Stimulated activated CD4-positive, alpha-beta T cell treated with anti-CD3 and anti-CD28 coated beads, Interleukin-1b, Interleukin-23, amount 100 ng/mL, for 4 hours (primary cell): ENCODE measurements at places on chromosomes 16 and 17.

- DNase-seq, result peak; percentile 38
These were observed 27.1 kb upstream of the IL21R start for GRCh38 chr16:27374804-27375425.

DNA sequence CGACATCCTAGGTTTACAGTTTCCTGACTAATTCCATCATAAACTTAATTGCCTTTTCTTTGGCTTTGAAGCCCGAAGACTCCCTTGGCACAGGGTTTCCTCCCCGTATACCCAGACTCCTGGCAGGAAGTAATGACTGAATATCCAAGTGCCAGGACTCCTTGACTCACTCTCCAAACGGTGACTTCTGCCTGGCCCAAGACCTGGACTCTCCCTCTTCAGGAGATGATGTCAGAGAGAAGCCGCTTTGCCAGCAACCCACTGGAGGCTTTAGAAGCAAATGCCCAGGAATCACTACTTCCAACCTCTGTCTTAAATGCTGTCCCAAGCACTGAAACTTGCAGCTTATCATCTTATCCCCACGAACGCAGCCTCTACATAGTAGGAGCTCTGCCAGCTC is 146.5 kb downstream of the RGS9 start:
- DNase-seq, result no peak

- no peak for DNase-seq
These were observed 11.6 kb downstream of the AKAP1 start for GRCh38 chr17:57096472-57097202.

- no peak for DNase-seq
These were observed 4.7 kb upstream of the CCL18 start for GRCh38 chr17:36059406-36059805.

DNA sequence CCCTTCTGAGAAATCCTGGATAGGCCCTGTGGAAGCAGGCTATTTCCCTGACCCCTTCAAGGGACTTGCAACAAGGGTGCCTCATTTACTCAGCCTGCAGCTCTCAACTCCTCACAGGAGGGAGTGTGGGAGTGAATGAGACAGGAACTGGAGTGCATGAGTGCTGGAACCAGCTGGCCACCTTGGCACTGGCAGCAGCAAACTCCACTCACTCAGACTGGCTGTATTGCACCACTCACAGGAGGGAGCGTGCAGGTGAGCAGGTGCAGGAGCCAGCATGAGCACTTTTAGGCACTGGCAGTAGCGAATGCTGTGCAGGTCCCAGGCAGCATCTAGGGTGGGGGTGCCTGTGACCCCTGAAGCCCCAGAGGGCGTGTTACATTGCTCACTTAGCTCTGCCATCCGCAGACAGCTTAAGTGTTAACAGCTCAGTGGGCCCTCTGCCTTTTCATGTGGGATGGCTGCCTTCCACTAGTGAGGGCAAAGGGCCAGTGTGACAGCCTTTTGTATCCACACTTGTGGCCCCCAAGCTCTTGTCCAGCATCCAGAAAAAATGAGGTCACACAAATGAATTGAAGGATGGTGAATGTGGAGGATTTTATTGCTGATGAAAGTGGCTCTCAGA is 11.0 kb upstream of the ZNHIT3 start:
- no peak for DNase-seq

- DNase-seq, result no peak
These were observed 11.2 kb upstream of the ADAM11 start for GRCh38 chr17:44747566-44747965.

- DNase-seq, result no peak
These were observed 744 bp downstream of the SALL1 start for GRCh38 chr16:51150165-51150887.

GRCh38 chr17:31579265-31579664 is 187.8 kb downstream of the RAB11FIP4 start:
- DNase-seq, result no peak

DNA sequence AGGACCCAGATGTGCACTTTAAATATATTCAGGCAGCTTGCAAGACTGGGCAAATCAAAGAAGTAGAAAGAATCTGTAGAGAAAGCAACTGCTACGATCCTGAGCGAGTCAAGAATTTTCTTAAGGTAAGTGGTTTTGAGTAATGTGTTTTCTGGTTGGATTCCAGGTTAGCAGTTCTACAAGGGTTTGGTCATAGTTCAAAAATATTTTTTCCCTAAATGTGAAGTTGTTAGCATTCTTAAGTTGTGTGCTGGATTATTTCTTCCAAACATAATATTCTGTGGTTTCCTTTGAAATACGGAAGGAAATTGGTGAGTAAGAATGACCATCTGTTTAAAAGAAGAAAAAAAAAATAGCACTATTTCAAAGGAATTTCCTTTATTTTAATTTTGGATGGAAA is 38.4 kb downstream of the PTRH2 start:
- no peak for DNase-seq

- DNase-seq, result peak; percentile 12
These were observed 27.9 kb downstream of the MBTPS1 start for GRCh38 chr16:84088695-84089395.

- DNase-seq, result no peak
These were observed 665.2 kb upstream of the CDH8 start for GRCh38 chr16:62701426-62701825.

DNA sequence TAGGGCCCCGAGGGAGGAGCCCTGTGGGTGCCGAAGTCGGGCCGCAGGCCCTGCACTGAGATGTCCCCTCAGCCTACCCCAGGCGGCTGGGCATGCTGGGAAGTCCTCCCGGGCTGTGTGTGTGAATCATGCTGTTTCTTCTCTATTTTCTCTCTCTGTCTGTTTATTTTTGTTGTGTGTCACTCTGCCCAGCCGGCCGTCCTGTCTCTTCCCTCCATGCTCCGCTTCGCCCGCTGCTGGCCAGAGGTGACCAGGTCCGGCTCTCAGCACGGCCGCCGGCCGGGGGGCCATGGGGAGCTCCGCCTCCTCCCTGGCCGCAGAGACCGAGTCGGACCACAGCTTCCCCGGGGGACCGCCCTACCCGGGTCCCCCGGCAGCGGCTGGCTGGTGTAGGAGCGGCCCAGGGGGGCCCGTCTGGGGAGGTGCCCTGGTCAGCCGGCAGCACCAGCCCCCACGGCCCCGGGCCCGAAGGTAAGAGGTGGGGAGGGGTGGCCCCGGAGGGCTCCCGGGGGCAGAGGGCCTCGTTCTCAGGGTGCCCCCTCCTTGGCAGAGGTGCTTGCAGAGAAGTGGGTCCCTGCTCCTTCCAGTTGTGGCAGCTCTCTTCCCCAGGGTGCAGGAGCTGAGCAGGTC is 12.5 kb downstream of the CAPN15 start:
- DNase-seq, result no peak

- DNase-seq, result no peak
These were observed 5.8 kb upstream of the FASN start for GRCh38 chr17:82103553-82104451.

DNA sequence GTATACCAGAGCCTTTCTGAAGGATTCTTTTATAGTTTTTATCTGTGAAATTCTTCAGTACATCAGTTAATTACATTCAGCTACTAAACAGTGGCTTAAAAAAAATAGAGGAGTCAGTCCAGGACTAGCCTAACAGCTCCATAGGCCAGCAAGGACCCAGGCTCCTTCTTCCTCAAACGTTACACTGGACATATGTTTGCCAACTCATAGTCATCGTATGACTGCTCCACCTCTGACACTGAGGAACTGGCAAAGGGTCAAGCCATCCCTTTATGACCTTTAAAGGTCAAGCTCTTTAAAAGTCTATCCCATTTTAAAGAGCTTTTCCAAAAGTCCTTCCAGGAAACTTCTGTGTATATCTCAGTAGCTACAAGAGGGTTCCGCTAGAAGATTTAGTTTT is 36.6 kb downstream of the PHLPP2 start:
- no peak for DNase-seq

DNA sequence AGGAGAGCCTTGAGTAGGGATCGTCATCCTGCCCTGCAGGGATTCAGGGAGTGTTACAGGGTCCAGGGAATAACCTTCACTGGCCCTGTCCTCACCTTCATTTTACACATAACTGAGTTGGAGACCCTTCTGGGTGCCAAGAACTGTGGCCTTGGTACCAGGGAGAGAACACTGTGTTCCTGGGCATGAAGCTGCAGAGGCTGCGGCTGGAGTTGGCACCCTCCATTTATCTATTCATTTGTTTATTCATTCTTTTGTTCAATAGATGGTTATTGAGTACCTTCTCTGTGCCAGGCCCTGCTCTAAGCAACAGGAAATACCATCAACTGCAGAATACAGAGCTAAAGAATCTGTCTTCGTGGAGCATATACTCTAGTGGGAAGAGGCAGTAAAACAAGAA is 6.7 kb downstream of the ABCC3 start:
- no peak for DNase-seq

- DNase-seq, result no peak
These were observed 36.7 kb downstream of the STAT5A start for GRCh38 chr17:42325026-42325425.

GRCh38 chr17:17365476-17366110 is 62.4 kb downstream of the NT5M start:
- no peak for DNase-seq

- DNase-seq, result no peak
These were observed 279.6 kb downstream of the MAF start for GRCh38 chr16:79320956-79321355.

DNA sequence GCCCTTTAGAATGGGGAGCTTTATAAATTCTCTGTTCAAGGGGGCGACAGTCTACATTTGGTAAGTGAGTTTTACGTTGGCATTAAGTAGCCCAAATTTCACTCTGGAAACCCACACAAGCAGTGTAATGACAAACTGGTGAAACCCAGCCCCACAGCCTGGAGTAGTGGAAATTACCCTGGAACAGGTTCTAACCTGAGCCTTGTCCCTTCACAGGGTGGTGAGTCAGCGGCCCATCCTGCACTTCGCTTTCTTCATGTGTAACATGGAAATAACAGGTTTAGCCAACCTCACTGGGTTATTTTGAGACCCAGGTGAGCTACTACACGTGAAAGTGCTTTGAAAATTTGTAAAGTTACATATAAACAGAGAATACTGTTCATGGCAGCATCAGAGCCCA is 3.5 kb upstream of the TLCD3A start:
- no peak for DNase-seq

GRCh38 chr17:50222922-50223321 is 21.5 kb upstream of the COL1A1 start:
- no peak for DNase-seq

DNA sequence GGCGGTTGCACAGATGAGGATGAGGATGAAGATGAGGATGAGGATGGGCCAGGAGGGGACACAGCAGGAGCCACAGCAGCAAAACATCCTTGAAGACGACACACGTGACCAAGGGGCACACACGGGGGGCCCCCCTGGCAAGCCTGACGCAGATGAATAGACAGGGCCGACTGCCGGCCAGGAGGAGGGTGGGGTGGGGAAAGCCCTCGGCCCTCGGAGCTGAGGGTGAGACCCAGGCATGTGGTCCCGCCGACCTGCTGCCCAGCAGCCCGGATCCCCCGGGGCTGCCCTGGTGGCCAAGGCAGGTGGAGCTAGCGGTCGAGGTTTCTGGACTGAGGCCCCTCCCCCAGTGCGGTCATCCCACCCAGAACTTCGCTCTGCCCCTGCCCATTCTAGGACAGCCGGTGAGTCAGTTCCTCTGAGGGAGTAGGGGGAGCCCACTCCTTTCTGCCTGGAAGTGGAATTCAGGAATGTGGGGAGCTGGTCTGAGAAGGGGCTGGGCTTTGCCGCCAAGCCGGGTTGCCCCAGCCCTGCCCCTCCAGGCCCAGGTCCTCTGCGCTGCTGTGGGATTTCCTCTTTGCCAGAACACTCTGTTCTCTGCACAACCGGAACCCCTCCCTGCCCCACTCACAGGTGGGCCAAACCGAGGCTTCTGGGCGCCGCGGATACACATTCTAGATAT is 9.9 kb downstream of the CYGB start:
- no peak for DNase-seq
